ENCODE measurements at places on chromosomes 2 and 18. TPM values are rescaled to one million over a fixed set of nuclear protein-coding genes. Genes with fewer than 3 reads are reported as not detected.

Gene SLC4A3
- 0.16 TPM for total RNA-seq

Gene VIT
- total RNA-seq = not detected

Gene REG3A
- total RNA-seq = not detected

Gene FIGN
- not detected for total RNA-seq

Gene ERBB4
- not detected for total RNA-seq

Data from CD4-positive, alpha-beta T cell (primary cell).